Uterus (tissue), 4 donors: ENCODE measurements at places on chromosomes 4 and X.

DNA sequence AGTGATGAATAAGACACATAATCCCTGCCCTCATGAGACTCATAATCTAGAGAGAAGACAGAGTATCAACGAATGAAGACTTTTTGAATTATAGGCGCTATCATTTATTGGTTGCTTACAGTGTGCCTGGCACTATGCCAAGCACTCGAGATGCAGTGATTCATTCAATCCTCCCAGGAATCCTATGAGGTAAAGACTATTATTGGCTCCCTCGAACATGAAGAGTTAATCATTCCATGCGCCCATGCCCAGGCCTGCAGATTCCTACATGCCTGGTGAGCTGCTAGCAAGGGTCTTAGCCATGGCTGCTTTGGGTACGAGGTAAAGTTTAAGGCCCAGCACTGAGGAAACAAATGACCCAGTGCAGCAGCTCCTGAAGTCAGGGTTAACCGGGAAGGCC lies 47.0 kb downstream of the TEX13B start:
- no peak for DNase-seq

- DNase-seq: no peak
Observed at GRCh38 chr4:44985152-44985551, 258.8 kb upstream of the GNPDA2 start.

- DNase-seq: no peak
Observed at GRCh38 chr4:6892190-6892908, 17.3 kb upstream of the TBC1D14 start.

- DNase-seq: peak; percentile 19
Observed at GRCh38 chr4:42655921-42656678, 805 bp downstream of the ATP8A1 start.

- DNase-seq: no peak
Observed at GRCh38 chrX:128975745-128976144, 547.5 kb downstream of the SMARCA1 start.

DNA sequence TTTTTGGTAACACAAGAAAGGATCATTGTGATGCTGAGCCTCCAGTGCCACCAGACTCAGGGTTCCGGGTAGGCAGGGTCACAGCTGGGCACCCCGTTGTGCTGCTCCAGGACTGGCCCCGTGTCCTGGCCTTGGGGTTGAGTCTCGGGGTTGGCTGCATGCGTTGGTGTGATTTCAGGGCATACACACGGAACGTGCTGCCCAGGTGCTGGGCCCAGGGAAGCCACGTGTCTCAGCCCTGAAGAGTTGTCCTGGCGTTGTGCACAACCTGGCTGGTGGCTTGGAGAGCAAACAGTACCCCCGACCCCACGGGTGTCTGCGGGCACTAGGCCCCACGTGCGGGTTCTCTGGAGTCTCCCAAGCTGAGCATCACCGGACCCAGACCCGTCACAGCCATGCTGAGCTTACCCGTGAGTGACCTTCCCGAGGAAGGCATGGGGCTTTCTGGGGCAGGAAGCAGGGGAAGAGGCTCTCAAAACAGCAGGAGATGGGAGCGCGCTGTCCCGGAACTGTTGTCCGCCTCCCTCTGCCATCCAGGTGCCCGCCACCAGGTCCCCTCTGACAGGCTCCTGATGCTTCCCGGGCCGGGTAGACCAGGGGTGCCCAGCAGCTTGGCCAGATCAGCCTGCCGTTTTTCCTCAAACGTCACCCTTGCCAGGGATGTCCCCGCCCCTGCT lies 66.1 kb upstream of the ENPP6 start:
- DNase-seq: no peak
